Pulmonary artery endothelial cell (primary cell): ENCODE measurements at places on chromosomes 12 and 14. TPM values are rescaled to one million over a fixed set of nuclear protein-coding genes. Genes with fewer than 3 reads are reported as not detected.

Gene ADAM21
- total RNA-seq = 0.28 and 0.40 TPM in 2 replicates

GRCh38 chr14:56774503-56774902 is 35.8 kb downstream of the OTX2 start:
- no peak for DNase-seq

DNA sequence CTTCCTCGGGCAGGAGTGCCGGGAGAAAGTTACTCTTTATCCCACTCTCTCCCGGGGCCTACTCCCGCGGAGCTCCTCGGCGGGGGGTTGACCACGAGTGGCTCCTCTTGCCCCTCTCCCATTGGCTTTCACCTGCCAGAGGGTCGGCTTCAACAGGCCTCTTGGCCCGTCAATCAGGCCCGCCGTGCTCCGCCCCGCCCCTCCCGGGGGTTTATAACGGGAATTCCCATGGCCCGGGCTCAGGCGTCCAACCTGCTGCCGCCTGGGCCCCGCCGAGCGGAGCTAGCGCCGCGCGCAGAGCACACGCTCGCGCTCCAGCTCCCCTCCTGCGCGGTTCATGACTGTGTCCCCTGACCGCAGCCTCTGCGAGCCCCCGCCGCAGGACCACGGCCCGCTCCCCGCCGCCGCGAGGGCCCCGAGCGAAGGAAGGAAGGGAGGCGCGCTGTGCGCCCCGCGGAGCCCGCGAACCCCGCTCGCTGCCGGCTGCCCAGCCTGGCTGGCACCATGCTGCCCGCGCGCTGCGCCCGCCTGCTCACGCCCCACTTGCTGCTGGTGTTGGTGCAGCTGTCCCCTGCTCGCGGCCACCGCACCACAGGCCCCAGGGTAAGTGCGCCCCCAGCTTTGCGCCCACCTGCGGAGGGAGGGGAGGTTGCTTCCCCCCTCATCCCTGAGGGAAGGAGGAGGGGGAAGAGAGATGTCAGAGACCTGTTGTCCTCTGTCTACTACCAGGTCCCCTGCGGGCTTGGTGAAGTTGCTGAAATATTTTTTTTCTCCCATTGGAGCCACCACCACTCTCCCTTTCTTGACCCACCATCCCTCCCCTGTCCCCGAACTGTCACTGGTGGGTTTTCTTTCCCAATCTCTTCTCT is at the start of gene SMOC1:
Gene SMOC1, plus strand, starts transcription at position 242 of the 869 bp plus-strand sequence. Its CDS starts 263 bp downstream, at position 505.
- no peak for DNase-seq

DNA sequence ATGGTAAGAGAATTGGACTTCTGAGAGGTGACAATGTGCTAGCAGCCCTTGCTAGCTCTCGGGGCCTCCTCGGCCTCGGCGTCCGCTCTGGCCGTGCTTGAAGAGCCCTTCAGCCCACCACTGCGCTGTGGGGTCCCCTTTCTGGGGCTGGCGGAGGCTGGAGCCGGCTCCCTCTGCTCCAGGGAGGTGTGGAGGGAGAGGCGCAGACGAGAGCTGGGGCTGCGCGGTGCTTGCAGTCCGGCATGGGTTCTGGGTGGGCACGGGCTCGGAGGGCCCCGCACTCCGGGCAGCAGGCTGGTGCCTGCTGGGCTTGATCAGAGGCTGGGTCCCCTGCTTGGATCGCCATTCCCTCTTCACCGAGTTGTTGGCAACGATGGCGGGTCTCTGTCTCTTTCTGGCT is 226.4 kb upstream of the AMIGO2 start:
- no peak for DNase-seq
